ENCODE measurements at places on chromosomes 16 and 17.

DNA sequence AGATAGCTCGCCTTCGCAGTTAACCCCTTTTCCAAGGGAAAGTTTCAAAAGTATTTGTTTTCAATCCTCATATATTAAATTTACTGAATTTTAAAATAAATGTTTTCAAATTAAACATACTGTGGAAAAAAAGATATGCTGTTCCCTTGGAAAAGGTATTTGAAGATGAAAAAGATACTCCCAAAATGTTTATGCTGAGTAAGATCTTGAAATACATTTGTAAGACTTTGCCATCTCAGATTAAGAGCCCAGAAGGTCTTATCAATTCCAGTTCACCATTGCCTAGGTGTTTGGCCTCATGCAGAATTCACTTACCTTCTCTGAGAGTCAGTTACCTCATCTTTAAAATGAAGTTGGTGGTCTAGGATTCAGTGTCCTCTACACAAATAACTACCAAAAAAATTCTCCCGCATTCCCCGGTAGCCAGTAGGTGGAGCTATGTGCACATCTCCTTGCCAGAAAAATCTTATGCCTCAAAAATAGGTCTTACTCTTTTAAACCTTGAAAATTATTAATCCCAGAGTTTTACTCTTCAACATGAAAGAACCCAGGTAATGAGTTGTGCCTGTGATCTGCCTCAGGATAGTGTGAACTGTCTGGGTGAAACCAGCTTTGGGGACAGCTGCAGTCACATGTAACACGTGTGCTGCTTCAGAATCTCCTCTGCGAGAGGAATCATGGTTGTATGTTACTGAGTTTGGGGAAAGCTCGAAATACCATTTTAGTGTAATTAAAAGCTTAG is 178.3 kb downstream of the MRTFB start:
- peak; percentile 40 for DNase-seq

GRCh38 chr17:71200597-71200996 is 920.2 kb upstream of the SOX9 start:
- no peak for DNase-seq

DNA sequence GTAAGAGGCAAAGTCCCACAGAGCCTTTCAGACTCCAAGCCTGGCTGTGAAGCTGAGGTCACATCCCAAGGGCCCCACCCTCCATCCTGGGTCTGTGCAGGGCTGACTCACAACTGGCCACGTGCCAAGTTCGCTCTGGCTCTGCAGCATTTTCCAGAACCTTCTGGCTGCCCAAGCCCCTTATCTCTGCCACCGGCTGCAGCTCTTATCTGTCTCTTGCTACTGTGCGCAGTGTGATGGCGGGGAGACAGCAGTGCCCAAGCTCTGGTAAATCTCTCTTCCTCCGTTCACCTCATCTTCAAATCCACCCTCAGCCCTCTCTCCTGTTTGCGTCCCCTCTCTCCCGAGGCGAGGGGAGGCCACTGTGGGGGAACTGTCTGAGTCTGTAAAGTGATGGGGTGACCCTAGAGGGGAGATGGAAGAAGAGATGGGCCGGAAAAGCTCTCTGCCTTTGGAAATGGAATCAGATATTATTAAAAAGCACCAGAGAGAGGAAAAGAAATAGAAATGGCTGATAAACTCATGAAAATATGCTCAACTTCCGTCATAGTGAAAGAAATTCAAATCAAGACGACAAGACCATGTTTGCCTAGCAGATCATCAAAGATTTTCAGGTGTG is 162.7 kb upstream of the CDC42EP4 start:
- peak; percentile 58 for DNase-seq

GRCh38 chr17:31513731-31514427 is 122.4 kb downstream of the RAB11FIP4 start:
- no peak for DNase-seq

DNA sequence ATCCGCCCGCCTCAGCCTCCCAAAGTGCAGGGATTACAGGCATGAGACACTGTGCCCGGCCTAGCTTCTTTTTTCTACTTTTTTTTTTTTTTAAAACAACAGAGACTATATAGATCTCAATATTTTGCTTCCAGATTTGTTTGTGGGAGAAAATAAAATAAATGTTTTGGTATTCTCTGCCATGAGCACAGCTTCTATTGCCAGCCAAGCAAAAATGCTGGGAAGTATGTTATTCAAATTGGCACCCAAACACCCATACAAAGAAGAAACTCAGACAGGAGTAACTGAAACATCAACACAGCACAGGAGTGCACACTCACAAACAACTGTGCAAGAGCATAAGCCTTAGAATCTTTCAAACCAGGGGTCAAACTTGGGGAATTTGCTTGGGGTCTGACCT is 37.2 kb upstream of the CLEC3A start:
- no peak for DNase-seq

DNA sequence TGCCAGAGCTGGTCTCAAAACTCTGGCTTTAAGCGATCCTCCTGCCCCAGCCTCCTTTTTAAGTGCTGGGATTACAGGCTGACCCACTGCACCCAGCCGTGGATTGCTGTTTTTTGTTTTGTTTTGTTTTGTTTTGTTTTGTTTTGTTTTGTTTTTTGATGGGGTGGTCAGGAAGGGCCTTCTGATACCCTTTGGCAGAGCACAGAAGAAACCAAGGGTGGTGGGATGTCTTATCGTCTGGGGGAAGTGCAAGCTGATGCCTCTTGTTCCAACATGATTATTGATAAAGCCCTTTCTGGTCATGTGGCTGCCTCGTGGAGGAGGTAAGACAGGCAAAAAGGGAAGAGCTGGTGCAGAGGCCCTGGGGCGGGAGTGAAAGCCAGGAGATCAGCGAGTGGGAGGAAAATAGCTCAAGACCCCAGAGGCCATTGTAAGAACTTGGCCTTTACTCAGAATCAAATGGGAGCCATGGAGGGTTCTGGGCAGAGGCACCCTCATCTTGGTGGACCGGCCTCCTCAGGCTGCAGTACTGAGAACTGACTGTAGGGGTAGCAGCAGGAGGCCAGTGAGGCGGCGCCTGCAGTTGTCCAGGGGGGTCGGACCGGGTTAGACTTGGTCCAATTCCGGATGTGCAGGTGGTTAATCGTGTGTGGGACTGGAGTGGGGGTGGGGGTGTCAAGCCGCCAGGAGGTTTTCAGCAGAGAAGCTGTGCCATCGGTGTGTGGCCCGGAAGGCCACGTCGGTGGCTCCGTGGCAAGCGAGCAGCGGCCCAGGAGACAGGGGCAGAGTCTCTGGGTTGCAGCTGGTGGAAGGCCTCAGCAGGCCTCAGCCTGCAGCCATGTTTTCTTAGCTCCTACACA is 84.4 kb upstream of the GSE1 start:
- no peak for DNase-seq

DNA sequence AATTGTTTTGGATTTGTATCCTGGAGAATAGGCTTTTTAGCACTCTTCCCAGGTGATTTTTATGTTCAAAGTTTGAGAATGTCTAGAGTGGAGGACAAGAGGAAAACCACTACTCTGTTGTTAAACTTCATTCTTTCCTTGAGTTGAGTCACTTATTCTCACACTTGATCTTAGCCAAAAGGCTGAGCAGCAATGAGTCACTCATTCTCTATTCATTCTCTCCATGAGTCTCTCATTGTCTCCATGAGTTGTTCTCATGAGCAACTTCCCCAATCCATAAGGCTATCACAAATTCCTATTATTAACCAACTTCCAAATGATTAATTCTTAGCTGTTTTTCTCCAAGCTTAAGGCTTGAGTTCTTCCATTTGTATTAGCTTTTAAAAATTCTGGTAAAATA is 1393.3 kb downstream of the CDH8 start:
- DNase-seq: peak; percentile 92

DNA sequence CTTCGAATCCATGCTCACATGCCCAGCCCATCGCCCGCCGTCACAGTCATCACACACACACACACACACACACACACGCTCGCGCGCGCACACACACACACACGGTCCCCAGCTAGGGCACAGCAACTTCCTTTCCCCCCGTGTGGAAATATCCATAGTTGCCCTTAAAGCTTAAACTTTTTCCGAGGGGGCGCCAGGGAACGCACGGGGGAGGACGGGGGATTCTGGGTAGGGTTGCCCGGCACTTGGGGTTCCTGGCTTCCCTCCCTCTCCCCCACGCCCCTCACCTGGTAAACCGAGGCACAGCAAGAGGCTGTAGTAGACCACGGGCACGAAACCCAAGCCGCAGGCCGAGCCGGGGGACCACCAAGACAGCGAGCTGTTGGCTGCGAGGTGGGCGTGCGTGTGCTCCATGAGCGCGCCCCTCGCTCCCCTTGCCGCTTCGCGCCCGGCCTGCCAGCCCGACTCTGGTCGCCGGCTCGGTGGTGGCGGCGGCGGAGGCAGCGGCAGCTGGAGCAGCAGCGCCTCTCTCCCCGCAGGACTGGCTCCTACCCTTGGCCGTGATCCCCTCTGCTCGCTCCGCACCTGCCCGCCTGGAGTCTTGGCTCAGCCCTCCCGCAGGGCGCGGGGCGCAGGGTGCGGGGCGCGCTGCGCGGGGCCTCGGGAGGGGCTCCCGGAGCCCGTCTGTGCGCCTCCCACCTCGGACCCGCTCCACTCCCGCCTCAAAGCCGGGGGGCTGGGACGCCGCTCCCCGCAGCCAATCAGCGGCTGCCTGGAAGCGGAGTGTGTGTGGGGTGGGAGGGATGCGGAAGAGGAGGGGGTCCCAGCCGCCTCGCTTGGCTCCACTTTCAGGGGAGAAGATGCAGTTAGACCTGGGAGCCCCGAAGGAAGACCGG is at the start of gene GPR139:
TSS of gene GPR139 (minus strand) at position 688 of the 896 bp plus-strand sequence. CDS start at position 414, 274 bp downstream.
- DNase-seq: no peak

- DNase-seq: no peak
Measured at GRCh38 chr16:19589771-19590302, 34.3 kb downstream of the VPS35L start.

DNA sequence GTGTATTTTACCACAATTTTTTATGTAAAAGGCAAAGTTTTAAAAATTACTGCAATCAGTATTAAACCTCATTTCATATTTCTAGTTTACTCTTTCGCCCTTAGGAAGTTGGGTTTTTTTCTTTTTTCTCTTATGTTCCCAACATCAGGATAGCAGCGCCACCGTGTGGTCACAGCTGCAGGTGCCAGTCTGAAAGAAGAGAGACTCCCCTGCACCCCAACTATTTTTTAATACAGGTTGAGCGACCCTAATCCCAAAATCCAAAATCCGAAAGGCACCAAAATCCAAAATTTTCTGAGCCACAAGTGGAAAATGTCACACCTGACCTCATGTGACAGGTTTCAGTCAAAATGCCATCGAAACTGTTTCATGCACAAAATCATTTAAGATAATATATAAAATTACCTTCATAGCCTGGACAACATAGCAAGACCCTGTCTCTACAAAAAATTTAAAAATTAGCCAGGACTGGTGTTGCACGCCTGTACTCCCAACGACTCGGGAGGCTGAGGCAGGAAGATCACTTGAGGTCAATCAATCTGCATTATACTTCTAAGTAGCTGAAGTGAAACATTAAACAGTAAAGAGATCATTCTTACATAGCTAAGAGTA is 21.8 kb upstream of the ASGR2 start:
- peak; percentile 63 for DNase-seq

GRCh38 chr17:48123776-48124388 is 16.3 kb downstream of the SNX11 start:
- no peak for DNase-seq

DNA sequence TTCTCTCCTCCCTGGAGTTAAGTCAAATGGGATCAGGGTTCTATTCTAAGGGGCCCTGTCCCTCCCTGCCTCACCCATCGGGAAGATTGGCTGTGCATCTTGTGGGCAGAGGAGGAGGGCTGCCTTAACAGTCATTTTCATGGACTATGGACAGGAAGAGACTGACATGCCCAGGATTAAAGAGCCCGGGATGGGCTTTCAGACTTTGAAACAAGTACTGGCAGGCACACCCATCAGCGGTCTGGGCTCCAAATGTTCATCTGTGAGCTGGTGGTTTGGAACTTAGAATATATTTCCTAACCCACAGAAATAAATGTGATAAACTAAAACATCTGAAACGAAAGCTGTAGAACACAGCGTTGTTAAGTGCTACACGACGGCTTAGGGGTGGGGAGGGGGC is 6.5 kb downstream of the SLC6A4 start:
- no peak for DNase-seq

- DNase-seq: no peak
Measured at GRCh38 chr17:51445946-51446345, 185.6 kb downstream of the UTP18 start.

GRCh38 chr17:14301279-14302090 is 604 bp downstream of the HS3ST3B1 start:
- DNase-seq: peak; percentile 10

DNA sequence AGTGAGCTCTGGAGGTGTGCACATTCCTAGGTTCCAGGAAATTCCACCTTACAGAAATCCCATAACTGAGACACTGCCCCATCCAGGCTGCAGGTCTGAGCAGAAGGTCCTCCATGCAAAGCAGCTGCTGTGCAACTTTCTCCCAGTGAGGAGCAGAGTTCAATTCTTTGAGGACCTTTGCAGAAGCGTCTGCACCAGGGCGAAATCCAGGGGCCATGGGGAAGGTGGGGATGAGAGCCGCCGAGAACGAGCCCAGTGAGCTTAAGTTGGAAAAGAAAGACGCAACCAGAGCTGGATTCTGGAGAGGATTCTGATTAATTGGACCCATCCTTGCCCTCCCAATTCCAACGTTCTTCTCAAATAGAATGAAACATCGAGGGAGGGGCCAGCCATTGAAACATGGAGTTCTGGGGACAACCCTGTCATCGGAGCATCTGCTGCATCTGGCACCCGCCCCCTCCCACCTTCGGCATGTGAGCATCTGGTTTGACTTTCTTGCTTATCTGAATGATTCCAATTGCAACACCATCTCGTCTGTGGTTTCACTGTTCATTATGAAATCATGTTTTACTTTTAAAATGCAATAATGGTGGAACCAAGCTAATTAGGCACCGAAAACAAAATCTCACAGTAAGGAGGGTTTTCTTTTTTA is 190.6 kb upstream of the FOXF1 start:
- DNase-seq: no peak

DNA sequence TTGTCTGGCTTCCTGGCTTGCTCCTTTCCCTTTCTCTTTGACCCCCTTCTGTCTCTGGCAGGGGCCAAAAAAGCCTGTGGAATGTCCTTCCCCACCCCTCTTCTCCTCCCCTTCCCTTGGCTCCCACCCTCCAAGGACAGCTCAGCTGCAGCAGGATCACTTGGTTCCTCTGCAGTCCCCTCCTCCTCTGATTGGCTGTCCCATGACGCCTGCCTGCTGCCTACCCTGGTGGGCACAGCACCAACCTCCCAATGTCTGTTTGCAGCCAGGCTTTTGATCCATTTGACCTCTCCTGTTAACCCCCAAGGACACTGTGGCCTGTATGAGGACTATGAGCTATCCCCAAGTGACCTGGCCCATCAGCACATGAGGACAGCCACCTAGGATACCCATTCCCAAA is 14.8 kb upstream of the MTMR4 start:
- DNase-seq: no peak

GRCh38 chr16:75329943-75330342 is 78.5 kb upstream of the BCAR1 start:
- no peak for DNase-seq

Measured in HT1080 (cell line).